GM18507 (cell line): ENCODE measurements at places on chromosomes 6 and 20.

GRCh38 chr20:33015114-33015484 is 7.6 kb downstream of the BPIFB2 start:
- DNase-seq, result no peak

GRCh38 chr6:44086931-44087574 is 40.2 kb downstream of the MRPL14 start:
- no peak for DNase-seq

DNA sequence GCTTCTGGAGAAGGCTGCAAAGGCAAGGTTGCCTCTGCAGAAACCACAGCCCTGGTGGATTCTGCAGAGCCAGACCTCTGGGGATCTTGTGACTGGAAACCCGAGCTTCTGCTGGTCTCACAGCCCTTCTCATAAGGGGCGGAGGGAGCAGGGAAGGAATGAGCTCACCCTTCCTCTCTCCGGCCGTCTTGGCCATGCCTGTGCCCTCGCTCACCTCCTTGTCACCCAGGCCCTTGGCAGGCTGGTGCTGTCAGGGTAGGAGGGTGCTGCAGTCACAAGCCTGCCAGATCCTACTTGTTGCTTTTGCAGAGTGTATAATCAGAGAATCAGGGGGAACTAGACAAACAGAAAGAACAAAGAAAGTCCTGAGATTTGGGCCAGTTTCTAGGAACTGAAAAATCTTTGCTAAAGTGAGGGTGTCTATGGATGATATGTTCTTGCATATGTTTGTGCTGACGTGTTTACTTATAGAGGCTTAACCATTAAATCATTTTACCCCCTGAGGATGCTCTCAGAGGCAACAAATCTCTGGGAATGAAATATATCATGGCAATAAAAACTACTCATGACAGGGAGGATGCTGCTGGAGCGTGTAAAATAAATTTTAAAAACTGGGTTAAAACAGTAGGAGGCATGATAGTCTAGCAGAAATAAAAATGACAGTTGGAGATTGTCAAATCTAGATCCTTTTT is 244.9 kb upstream of the SOX4 start:
- no peak for DNase-seq

GRCh38 chr6:143062551-143062950 is 1.9 kb downstream of the AIG1 start:
- no peak for DNase-seq

DNA sequence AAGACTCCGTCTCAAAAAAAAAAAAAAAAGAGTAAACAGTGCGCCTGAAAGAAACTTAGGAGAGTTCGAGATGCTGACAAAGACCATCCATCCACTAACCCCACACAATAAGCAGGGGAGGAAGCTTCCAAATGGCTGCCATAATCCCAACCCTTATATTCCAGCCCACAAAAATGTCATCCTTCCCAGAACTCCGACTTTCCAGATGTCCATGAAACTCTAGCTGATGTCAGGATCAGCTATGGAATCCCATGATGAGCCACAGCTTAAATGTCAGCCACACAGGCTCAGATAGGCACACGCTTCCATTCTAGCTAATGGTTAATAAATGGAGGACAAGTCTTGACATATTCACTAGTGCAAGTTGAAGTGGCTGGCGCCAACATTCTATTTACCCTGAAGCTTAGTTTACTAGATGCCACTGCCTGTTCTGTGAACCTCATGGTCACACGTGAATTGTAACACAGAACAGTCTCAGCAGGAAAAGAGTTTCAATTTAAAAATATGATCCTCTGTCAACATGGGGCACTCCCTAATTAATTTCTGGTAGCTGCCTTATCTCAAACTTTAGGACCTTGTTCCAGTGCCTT is 75.5 kb downstream of the FOXF2 start:
- DNase-seq, result no peak

DNA sequence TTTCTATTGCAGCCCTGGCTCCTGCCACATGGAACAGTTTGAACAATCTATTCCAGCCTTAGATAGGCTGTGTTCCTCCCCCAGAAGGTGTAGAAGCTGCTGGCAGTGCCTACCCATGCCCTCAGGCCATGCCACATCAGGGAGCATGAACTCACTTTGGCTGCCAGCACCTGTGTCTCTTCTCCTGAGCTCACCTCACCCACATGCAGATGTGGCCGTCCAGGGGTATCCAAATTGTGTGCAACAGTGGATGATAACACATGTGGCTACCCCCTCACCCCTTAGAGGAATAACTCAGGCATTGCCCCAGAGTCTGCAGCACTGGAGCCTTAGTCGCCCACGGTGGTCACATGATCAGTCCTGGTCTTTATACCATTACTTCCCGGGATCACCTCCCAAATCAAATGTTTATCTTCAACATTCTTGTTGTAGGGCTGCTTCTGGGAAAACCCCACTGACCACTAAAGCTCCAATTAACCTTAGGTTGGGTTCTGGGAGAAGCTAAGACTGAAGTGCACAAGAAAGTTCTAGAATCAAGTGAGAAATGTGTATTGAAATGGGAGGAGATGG is 110.4 kb downstream of the BANF2 start:
- no peak for DNase-seq

- no peak for DNase-seq
Observed at GRCh38 chr20:45926731-45927070, 7.8 kb upstream of the PCIF1 start.

- DNase-seq, result no peak
Observed at GRCh38 chr6:14857001-14857400, 388.9 kb upstream of the JARID2 start.

DNA sequence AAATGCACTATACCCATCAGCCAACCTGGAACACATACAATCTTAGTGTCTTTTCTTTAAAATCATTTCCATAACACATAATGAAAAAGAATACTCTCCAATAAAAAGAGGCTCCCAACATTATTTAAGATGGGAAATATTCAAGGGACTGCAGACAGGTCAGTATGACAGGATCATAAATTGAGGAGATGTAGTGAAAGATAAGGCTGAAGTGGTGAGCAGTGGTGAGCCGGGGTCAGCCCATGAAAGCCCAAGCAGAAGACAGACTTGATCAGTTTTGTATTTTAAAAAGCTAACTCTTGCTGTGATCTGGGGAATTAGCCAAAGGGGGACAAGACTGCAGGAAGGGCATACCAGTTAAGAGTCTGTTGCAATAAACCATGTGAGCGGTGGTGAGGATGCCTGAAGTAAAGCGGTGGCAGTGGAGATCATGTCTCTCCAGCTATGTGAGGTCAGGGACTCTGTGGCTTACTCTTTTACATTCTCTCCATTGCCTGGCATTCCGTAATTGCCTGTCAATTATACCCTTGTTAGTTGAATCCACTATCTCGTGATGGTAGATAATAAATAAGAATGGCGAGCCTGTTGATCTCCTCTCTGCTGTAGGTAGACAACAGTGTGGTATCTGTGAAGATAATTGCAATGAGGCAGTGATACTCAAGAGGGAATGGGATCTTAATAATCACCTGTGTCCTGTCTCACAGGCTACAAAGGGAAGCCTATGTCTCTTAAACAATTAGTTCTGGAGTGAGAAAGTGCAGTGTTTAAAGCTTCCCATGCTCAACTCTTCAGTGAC is 97.4 kb downstream of the FILIP1 start:
- no peak for DNase-seq

DNA sequence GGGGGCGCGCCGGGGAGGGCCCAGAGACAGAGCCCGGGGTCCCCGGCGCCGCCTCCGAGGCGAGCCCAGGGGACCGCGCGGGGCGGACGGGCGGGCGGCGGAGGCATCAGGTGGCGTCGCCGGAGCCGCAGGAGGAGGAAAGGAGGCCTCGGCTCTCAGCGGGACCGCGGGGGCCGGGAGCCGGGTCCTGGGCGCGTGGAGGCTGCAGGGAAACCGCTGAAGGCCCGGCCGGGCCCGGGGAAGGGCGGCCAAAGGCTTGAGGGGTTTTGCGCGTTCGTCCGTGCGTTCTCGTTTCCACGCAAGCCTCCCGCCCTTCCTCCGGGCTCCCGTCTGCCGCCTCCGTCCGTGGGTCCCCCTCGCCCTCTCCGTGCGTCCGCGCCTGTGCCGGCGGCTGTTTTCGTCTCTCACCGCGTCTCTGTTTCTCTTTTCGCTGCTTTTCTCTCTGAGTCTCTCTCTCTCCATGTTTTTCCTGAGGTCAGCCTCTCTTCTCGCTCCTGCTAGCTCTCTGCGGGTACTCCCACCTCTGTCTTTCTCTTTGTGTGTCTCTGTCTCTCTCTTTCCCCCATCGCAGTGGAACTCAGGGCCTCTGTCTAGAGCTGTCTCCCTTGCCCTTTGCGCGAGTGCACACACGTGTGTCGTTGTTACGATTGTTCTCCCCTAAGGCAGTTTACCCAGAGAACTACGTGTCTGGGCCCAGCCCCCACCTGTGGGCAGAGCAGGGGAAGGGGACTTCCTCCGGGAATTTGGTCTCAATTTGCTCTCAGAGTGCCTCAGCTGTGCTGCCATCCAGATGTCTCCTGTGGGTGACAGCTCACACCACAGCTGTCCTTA is 2.1 kb downstream of the IRF4 start:
- DNase-seq, result no peak

GRCh38 chr6:32271429-32271828 is 47.6 kb upstream of the NOTCH4 start:
- no peak for DNase-seq

DNA sequence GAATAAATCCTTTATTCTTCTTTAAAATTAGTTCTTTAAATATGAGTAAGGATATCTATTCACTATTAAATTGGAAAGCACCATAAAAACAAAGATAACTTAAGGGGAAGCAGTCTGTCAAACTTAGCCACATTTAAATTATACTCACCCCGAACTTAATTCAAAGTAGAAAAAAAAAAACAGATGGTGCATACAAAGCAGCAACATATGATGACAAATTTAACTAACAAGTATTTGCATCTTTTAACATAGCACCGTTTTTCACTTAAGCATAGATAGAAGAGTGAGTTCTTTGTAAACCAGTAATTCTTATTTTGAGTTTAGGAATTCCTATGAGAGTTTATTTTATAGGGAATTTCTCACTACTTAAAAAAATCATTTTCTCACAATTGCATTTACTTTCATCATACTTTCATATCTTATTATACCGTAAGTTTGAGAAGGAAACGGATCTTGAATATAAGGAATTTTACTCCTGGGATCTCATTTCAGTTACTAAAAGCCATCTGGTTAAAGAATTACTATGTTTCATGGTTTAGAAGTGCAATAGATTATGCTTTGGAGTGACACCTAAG is 828.2 kb upstream of the MAP3K7 start:
- DNase-seq, result no peak

GRCh38 chr6:46655803-46656202 is 3.0 kb downstream of the SLC25A27 start:
- no peak for DNase-seq

DNA sequence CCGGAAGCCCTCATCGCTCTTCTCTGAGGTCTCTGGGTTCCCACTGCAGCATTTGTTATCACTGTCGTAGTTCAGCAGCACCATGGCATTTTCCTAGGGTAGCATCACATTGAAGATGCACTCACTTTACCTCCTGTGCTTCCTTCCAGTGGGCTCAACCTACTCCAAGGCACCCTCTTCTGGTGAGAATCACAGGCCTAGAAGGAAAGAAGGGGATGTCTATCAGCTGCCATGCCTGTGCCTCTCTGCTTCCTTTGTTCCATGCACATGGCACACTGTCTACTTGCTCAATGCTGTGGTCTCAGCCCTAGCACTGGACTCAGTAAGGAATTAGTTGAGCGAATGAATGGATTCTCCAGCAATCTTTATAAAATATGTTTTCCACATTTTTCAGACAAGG is 22.6 kb downstream of the CST4 start:
- no peak for DNase-seq

DNA sequence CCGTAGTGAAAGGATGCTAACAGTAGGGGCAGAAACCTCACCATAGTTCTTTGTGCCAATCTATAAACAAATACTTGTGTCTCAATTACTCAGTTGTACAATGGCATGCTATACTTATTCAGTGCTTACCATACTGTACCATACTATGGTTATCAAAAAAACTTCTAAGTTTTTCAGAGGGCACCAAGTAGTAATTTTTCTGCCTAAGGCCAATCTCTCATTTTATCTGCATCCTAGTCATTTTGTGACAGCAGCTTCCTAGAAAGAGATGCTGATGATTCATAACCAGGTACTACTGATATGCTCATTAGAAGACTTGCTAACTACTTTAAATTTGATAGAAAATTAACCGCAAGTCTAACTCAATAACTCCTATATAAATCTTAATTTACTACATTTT is 42.9 kb downstream of the TMEM244 start:
- no peak for DNase-seq

DNA sequence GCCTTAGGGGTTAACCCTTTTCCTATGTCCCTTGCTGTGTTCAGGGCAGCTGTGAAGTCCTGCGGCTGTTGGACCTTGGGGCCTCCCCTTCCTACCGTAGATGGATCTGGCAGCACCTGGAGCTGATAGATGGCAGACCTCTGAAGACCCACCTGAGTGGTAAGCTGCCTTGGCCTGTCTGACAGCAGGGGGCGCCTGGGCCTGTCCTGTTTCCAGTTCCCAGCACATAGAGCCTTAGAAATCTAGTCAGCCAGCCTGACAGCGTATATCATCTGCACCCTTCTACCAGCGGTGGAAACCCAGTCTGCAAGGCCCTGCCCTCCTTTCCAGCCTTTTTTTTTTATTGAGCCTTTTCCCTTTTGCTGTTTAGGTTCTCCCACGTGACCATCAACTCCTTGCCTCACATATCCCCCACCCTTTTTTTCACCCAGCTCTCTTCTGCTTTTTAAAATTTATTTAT is 26.6 kb downstream of the CNBD2 start:
- peak; percentile 63 for DNase-seq

- DNase-seq, result no peak
Observed at GRCh38 chr20:45722047-45722446, at the start of gene SPINT4. SPINT4 (plus strand) TSS chr20:45722347; CDS start chr20:45722368, 21 bp downstream.

GRCh38 chr6:13331516-13332348 is 3.4 kb upstream of the TBC1D7 start:
- no peak for DNase-seq

DNA sequence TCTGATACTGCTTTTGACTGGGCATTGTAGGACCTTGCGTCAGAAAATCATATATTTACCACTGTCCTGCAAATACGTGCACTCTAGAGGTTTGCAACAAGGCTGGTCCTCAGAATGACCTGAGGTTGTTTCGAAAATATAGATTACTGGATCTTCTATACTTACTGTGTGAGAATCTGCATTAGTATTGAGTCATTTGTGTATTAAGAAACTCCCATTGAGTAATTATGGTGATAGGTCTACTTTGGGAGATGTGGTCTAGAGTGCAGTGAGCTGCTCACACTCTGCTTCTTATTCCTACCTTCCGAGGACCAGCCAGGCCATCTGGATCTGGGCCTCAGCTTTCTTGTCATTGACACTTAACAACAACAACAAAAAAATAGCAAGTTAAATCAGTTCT is 9.6 kb downstream of the KLHL32 start:
- no peak for DNase-seq

DNA sequence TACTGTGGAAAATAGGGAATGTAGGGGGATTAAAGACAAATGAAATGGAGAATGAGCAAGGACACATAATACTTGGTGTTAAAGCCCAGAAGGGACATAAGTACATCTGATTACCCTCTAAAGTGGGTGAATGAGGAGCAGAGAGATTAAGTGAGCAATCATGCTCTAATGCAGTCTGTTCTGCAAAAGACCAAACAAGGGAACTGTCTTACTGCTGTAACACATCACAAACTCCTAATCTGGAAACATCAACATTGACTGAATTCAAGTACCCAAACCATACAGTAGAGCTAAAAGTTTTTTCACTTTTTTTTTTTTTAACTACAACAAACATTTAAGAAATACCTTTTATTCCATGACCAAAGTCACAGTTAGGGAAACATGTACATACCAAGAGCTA is 19.3 kb upstream of the SLC17A4 start:
- DNase-seq, result no peak
